Neuronal stem cell (in vitro differentiated cells): ENCODE measurements at places on chromosomes 4 and X.

GRCh38 chr4:124478470-124478869 lies 234.1 kb downstream of the ANKRD50 start:
- no peak for DNase-seq

DNA sequence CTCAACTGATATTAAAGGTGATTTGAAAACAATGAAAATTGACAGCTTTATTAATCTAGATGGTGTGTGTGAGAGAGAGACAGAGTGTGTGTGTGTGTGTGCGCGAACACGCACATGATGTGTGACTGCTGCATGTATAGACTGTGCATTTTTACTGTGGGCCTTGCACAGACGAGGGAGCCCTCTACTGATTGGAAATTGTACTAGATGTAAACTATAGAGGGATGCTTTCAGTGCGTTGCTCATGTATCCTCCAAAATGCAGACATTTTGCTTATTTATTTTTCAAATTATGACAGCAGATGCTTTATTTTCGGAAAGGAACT lies 168.4 kb upstream of the GK2 start:
- peak; percentile 23 for DNase-seq

GRCh38 chr4:38634047-38634759 lies 29.8 kb upstream of the KLF3 start:
- DNase-seq, result no peak

DNA sequence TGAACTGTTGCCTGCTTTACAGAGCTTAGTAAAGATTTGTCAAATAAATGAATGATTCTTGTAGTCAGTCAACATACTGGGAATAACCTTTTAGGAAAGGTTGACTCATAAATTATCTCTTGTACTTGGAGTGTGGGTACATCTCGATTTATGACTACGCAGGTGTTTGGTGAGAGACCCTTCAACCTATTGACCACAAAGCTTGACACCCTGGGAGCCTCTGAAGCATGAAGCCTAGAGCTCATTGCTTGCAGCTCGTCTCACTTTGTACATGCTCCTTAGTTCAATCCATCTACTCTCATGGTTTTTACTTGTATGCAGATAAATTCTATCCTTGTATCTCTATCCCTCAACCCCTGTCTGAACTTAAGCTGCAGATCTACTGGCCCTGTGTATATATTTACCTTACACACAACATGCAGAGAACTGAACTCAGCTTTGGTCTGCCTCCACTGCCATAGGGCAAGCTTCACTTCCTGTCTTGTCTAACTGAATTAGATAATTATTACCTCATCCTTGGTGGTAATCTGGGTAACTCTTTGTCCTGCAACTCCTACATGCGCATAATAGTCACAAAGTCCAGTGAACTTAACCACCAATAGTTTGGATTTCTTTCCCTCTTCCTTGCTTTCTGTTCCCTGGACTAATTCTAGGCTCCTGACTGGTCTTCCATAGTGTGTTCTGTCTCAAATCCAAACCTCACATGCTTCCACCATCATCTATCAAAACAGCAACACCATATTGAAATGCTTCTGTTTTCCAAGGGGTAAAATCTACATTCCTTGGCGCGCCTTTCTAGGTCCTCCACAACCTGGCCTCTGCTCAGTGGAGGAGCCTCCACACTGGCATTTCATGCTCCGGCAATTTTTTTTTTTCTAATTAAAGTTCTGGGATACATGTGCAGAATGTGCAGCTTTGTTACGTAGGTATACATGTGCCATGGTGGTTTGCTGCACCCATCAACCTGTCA lies 32.2 kb upstream of the FAT1 start:
- no peak for DNase-seq

DNA sequence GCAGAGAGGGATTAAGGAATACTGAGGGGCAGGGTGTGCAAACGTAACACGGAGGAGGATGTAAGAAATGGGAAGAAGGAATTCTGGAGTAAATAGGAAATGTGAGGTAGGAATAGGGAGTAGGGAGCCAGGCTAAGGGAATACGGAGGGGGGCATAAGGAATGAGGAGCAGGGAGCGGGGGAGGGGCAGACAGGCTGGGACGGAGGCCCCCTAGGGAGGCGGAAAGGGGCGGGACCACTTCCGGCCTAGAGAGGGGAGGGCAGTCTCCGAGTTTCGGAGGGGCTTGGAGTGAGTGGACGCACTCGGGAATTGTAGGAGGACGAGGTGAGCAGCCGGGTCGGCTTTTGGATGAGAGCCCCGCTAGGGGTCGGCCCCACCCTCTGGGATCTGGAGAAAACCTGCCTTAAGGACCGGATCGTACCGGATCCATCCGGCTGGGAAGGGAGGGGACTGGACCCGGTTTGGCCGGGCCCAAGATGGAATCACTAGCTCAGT lies 612 bp downstream of the MAGED2 start:
- DNase-seq, result peak; percentile 70
